ENCODE measurements at places on chromosomes 7 and 10.

- no peak for DNase-seq
These were observed 326.0 kb downstream of the PTPRN2 start for GRCh38 chr7:158261362-158262235.

GRCh38 chr10:76303682-76304316 is 872.4 kb downstream of the LRMDA start:
- DNase-seq, result peak; percentile 28

DNA sequence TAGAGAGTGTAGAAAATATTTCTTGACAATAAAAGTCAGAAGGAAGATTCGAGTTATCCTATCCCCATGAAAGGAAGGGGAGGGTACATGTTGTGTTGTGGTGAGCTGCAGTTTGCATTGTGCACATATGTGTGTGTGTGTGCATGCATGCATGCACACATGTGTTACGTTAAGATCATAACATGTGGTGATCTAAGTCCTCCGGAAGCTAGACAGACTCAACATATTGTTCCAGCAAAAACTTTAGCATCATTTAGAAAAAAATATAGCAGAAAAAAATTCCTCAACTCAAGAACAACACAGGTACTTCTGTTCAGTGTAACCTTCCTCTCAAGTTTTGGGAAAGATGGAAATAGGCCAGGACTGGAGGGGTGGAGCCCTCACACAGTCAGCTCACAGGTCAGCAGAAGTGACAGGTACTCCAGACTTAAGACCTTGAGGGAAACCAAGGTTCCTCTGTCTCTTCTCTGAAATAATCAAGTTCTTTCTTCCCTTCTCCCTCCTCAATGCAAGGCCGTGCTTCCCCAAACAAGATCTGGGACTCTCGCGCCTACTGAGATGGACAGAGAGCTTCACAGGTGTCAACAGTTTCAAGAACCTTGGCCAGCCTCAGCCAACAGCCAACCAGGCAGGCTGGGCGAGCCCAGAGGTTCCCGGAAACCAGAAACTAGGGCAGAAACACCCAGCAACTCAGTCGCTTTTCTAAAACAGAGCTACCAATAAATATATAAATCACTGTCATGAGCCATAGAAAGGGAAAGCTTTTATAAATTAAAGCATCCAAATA is 205.2 kb downstream of the FAM107B start:
- DNase-seq, result no peak

GRCh38 chr7:132680590-132680989 is 104.3 kb upstream of the PLXNA4 start:
- DNase-seq, result no peak

DNA sequence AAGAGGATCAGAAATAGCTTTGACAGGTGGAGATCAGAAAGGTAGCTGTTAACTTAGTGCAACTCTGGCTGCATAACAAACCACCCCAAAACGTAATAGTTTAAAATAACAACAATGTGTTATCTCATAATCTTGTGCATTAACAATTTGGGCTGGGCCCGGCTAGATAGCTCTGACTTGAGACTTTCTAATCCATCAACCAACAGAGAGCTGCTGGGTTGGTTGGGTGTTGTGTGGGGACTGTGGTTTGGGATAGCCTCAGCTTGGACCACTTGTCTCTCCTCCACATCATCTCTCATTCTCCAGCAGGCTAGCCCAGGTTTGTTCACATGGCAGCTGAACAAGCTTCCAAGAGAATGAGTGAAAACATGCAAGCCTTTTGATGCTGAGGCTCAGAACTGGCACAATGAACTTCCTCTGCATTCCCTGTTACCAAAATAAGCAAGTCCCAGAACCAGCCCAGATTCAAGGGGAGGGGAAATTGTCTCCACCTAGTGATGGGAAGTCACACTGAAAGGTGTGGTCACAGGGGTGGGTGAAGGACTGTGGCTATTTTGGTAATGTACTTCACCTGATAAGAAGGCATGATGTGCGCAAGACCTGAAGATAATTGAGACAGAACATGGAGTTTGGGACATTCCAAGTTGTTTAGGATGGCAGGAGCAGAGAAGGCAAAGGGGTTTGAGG is 20.4 kb upstream of the ASAH2 start:
- DNase-seq, result no peak

- no peak for DNase-seq
These were observed 59.2 kb downstream of the CLEC2L start for GRCh38 chr7:139582671-139583155.

GRCh38 chr7:5690931-5691473 is 90.5 kb downstream of the RNF216 start:
- no peak for DNase-seq

GRCh38 chr10:28058746-28059145 is 59.9 kb upstream of the ODAD2 start:
- no peak for DNase-seq

GRCh38 chr7:50285269-50285668 is 19.2 kb upstream of the IKZF1 start:
- DNase-seq, result no peak

- DNase-seq, result no peak
These were observed 10.1 kb downstream of the PSTK start for GRCh38 chr10:122990278-122990677.

DNA sequence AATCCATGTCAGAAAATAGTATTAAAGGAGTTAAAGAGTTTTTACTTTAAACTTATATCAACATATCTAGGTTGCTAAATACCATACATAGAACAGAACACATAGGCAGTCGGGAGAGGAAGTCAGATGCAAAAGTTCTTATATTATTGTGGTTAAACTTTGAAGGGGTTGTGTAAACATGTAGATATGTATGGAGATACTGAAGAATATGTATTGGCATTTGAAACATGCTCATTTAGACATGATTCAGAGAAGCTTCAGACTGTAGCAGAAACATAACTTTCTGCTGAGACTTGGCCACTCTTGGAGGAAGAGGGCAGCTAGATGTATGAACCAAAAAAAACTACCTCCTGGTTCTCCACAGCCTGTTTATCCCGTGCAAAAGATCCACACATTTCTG is 103.5 kb upstream of the FERD3L start:
- DNase-seq, result no peak

DNA sequence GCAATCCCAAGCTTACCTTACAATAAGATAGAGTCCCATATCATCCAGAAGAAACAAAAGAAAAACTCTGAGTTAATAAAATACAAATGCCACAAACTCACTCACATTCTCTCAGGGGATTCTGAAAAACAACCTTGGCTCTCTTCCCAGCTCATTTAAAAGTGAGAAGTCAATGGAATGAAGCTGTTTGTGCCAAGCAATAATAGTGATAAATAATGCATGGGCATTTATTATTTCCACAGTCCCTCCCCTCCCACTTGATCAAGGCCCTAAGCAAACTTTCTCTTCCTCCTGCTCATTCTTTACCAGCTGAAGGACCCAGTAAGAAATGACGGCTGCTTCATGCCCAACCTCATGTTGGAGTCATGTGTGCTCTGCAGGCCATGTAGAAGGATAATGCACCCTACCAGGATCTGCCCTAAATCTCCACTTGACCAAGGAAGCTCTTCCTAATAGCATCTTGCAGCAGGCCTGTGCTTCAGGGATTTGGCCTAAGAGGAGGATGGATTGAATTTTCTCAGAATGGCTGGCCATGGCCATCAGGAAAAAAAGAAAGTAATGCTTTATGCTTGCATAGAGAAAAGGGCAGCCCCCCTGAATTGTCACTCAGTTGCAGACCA is 451.3 kb downstream of the GPAM start:
- DNase-seq, result no peak
